ENCODE measurements at places on chromosomes 11 and 22. TPM values are rescaled to one million over a fixed set of nuclear protein-coding genes. Genes with fewer than 3 reads are reported as not detected.

Gene POU2AF1
- not detected for total RNA-seq

Gene GUCD1
- total RNA-seq: 42.1 TPM

Gene AGBL2
- 1.8 TPM for total RNA-seq

Gene COX8A
- total RNA-seq: 975 TPM

Gene TYR
- not detected for total RNA-seq

Gene PRG3
- not detected for total RNA-seq

Gene WEE1
- total RNA-seq: 19.1 TPM

Gene FIBIN
- total RNA-seq: not detected

Gene SLN
- total RNA-seq: 0.50 TPM

Gene VSIG10L2
- not detected for total RNA-seq

Gene HIC2
- total RNA-seq: 2.8 TPM

Gene NEFH
- total RNA-seq: 0.09 TPM

Gene MN1
- 3.0 TPM for total RNA-seq

Gene CLDN5
- total RNA-seq: not detected

Gene CCDC87
- total RNA-seq: 0.89 TPM

Gene DGAT2
- total RNA-seq: 2.3 TPM

Gene DNAJB13
- not detected for total RNA-seq

Gene USP2
- 0.60 TPM for total RNA-seq

Gene OR2AG1
- total RNA-seq: not detected

Gene GPHA2
- not detected for total RNA-seq

Gene MS4A5
- total RNA-seq: not detected

Gene OR52A1
- not detected for total RNA-seq

Gene MGAT3
- 0.35 TPM for total RNA-seq

Gene ANAPC15
- 82.7 TPM for total RNA-seq

Gene WT1
- 5.9 TPM for total RNA-seq

Gene PLA2G6
- 4.4 TPM for total RNA-seq

Gene ZBED5
- total RNA-seq: 38.1 TPM

Gene RASD2
- total RNA-seq: 1.7 TPM

Gene OR8D1
- not detected for total RNA-seq

Gene CRYBA4
- total RNA-seq: not detected

Gene XRRA1
- 4.5 TPM for total RNA-seq

Gene PNPLA5
- total RNA-seq: not detected

Gene MAJIN
- 0.10 TPM for total RNA-seq

Gene MMP3
- total RNA-seq: 0.24 TPM
